Anterior cingulate cortex (tissue), 58 donors: ENCODE measurements at places on chromosomes 1 and 21.

- no peak for DNase-seq
Observed at GRCh38 chr21:38330666-38331065, 73.9 kb downstream of the KCNJ15 start.

DNA sequence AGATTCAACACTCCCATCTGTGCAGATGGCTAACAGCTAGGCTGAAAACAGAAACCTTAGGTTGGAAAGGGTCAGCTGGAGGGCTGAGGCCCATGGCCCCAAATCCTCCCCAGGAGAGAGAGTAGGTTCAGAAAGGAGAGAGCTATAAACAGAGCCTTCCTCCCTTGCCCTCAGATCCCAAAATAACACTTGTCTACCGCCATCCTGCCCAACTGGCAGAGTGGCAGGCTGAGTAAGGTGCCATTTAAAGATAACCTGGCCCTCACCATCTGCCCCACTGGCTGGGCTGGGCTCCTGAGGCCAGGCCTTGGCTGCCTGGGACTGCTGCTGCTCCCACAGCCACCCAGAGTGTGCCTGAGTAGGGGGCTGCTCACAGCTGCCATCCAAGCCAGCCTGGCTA lies 4.3 kb upstream of the SHISA4 start:
- DNase-seq: no peak

DNA sequence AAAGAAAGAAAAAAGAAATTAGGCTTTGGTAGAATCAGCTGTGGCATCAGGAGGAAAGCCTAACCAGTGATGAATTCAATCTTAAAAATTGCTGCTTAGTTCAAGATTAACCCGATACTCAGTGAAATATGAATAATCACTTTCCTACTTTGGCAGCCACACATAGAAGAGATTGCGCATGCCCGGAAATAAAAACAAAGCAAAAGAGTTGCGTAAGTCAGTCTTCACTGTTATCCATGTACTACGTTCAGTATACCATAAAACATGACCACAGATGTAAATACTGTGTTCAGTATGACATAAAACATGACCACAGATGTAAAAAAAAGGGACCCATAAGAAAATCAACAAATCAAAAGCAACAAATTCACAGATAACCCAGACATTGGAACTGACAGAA lies 19.2 kb downstream of the CD1D start:
- DNase-seq: no peak

DNA sequence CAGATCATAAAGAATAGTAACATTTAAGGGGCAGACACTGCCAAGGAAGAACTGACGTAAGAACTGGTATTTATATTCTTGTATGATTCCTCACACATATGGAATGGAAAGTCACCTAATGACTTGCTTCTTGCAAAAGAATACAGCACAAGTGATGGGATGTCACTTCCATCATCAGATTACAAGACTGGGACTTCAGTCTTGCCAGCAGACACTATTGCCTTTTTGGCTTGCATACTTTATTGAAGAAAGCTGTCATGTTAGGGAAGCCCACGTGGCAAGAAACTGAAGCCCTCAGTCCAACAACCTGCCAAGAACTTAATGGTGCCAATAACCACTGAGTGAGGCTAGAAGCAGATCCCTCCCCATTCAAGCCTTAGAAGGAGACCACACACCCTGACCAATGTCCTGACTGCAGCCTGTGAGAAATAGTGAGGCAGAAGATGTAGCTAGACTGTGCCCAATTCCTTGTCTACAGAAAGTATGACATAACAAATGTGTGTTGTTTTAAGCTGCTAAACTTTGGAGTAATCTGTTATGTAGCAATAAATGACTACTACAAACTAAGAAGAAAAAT lies 12.0 kb downstream of the EGLN1 start:
- DNase-seq: no peak

DNA sequence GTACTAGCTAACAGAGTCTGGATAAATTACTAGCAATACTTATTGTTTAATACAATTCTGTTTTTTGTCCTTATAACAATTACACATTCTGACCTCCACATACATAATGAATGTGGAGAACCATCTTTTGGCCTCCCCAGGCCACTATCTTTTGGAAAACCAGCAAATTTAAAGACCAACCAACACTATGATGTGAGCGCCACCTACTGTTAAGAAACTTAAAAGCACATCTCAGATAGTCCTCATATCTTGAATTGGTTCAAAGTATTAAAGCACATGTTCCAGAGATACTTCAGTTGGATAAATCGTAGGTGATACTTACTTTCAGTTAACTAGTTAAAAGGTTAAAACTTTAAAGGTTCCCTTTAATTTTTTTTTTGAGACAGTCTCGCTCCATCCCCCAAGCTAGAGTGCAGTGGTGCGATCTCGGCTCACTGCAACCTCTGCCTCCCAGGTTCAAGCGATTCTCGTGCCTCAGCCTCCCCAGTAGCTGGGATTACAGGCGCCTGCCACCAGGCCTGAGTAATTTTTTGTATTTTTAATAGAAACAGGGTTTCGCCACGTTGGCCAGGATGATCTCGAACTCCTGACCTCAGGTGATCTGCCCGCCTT lies 29.3 kb upstream of the USP1 start:
- no peak for DNase-seq

DNA sequence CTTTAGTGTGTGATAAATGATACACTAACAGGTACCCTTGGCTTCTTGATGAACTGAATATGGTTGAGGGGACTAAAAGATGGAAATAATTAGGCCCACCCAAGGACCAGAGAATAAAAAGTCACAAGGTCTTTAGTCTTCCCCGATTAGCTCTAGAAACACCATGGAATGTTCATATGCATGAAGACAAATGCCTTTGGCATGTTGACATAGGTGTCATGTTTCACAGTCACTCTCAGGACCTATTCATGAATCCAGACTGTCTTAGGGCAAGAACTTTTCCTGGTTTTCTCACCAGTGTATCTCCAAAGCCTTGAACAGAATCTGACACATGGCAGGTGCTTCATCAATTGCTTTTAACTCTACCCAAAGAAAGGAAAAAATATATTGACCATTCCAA lies 412.8 kb downstream of the AJAP1 start:
- DNase-seq: no peak

GRCh38 chr1:48251821-48252220 lies 29.3 kb downstream of the SLC5A9 start:
- DNase-seq: no peak

DNA sequence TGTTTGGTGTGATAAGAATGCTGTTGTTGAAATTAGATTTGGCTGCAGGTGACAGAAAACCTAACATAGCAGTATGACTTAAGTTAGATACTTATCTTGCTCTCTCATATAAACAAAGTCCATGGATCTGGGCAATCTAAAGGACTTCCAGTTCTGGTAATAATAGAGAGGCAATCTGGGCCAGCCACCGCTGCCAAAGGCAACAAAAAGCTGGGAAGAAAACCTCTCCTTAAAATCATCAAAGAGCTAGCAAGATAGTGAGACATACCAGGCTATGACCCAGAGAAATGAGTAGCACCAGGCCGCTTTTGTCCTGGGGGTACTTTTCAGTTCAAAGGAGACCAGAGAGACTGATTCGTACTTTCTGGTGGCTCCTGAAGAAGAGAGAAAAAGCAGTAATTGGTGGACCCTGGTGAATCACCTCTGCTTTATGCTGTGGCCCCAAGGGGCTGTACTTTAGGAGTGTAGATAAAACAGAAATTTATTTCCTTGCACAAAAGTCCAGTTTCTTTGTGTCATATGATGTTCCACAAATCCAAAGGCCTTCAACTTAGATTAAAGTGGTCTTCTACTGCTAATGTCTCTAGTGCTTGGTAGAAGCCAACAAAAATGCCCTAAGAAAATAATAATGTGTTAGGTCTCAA lies 125.4 kb downstream of the TBX19 start:
- no peak for DNase-seq

- DNase-seq: no peak
Observed at GRCh38 chr1:166338105-166338504, 171.3 kb upstream of the FAM78B start.

- DNase-seq: no peak
Observed at GRCh38 chr21:45114072-45114471, 39.7 kb downstream of the ADARB1 start.

GRCh38 chr1:44239961-44240371 lies 26.7 kb downstream of the DMAP1 start:
- no peak for DNase-seq

GRCh38 chr1:84143796-84144565 lies at the start of gene PRKACB:
Gene PRKACB (plus strand): TSS chr1:84144271. CDS start chr1:84144362, 91 bp downstream.
- DNase-seq: no peak
